ENCODE measurements at places on chromosomes 6 and 20.

GRCh38 chr20:53656293-53657202 lies 62.9 kb upstream of the ZNF217 start:
- DNase-seq, result no peak

GRCh38 chr6:42427871-42428270 lies 23.9 kb downstream of the TRERF1 start:
- DNase-seq, result no peak

GRCh38 chr6:107816818-107817217 lies 7.3 kb downstream of the SCML4 start:
- DNase-seq, result no peak

DNA sequence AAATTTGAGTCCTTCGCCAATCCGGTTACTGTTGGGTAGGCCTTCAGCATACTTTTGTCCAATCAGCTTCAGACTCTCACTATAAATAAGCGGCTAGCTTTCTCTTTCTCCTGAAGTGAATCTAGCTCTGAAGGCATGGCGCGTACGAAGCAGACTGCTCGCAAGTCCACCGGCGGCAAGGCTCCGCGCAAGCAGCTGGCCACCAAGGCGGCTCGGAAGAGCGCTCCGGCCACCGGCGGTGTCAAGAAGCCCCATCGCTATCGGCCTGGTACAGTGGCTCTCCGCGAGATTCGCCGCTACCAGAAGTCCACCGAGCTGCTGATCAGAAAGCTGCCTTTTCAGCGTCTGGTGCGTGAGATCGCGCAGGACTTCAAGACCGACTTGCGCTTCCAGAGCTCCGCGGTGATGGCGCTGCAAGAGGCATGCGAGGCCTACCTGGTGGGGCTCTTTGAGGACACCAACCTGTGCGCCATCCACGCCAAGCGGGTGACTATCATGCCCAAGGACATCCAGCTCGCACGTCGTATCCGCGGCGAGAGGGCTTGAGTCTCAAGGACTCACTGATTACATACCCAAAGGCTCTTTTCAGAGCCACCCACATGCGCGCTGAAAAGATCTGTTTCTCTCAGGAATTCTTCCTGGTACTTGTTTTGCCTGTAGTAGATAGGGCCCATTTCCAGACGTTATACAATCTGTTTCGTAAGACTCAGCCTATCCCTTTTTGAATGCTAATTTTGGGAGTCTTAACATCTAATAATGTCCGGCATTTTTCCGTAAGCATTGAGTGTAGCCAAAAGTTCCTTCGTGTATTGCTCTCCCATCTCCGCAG lies 102.0 kb downstream of the OR2B2 start:
- no peak for DNase-seq

- no peak for DNase-seq
Measured at GRCh38 chr20:61748376-61748775, 317.3 kb downstream of the TAF4 start.

DNA sequence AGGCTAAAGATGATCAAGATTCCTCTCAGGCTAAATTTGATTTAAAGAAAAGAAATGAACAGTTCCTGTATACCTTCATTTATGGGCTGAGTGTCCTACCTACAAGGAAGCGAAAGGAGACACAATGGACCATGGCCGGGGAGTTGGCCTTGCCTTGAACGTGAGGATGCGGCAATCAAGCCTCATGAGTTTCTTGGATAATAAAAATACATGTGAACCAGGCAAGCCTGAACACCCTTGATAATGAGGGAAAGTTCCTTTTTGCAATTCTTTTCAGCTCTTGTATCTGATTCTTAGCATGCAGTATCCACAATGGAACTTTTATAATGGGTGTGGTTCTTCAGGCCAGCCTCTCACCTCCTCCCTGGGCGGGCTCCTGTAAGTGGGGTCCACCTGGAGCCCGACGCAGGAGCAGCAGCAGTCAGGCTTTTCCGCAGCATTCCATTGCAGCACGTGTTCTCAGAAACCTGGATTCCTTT lies 83.8 kb downstream of the RNASET2 start:
- no peak for DNase-seq

DNA sequence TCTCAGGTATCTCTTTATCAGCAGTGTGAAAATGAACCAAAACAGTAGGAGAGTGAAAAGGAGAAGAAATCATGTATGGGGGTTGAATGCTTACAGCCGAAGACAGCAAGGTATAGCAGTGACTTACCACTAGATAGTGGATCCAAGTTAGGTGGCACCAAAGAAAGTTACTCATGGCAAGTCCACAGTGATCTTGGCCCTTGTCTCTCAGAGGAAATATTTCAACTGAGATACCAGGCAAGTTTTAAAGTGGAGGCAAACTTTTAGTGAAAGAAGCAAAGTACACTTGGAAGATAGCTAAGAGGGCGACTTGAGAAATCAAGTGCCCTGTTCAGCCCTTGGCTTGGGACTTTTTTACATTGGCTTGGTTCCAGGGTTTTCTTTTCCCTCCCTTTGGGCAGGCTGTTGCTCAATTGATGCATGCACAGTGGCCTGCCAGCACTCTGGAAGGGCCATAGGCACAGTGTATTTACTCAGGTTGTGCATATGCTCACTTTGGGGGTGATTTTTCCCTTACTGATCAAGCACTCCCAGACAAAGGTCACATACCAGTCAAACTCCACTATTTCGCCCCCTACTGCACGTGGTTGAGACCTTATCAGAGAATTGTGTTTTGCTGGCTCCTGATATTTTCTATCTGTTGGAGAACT lies 329.5 kb upstream of the KHDRBS2 start:
- DNase-seq, result no peak

DNA sequence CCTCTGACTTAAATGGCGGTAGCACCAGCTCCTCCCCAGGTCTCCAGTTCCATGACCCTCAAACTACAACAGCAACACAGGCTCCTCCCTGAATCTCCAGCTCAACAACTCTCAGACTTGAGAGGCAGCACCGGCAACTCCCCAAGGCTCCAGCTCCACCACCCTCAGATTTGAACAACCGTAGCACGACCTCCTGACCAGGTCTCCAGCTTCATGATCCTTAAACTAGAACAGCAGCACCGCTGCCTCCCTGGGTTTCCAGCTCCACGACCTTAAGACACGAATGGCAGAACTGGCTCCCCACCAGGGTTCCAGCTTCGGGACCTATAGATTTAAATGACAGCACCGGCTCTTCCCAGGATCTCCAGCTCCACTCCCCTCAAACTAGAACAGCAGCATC lies 325.8 kb downstream of the PREX1 start:
- DNase-seq, result no peak

GRCh38 chr6:11384531-11385309 lies 152.3 kb upstream of the NEDD9 start:
- no peak for DNase-seq

GRCh38 chr20:44716309-44717106 lies 1.3 kb downstream of the CCN5 start:
- DNase-seq, result no peak

- DNase-seq, result no peak
Measured at GRCh38 chr6:163706500-163707087, 292.1 kb downstream of the QKI start.

- DNase-seq, result no peak
Measured at GRCh38 chr6:5050009-5050408, 35.1 kb upstream of the PPP1R3G start.

DNA sequence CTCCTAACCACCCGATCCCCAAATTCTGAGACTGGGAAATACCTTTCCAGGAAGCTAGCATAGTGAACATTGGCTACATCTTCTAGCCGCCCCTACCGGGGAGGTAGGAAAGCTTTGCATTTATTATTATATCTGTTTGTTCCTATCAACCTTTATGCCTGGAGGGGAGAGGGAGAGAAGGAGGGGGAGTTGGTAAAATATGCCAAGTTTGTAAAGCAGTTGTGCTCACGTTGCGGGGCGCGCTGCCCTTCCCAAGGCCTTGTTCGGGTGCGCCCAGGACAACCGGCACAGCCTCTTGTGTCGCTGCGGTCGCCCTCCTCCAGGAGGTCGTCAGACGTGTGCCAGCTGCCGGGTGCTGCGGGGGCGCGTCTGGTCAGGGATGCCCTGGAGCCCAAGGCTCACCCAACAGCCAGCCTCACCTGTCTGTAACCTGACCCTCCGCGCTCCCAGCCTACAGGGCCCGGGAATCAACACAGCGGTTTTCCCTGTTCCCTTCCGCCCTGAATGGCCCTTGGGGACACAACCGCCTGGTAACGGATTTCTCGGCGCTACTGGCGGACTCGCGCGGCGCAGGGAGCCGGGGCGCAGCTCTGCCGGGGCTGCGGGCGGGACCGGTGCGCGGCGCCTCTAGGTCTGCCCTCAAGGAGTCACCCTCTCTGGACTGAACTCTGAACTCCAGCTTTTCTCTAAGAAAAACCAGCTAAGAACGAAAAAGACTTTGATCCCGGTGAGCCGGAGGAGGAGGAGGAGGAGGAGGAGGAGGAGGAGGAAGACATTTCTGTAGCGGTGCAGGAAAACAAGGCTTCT lies 1.1 kb upstream of the OVOL2 start:
- no peak for DNase-seq

Measured in stimulated activated CD4-positive, alpha-beta T cell treated with anti-CD3 and anti-CD28 coated beads, Interleukin-1b, Interleukin-23, amount 100 ng/mL, for 1 hour (primary cell).